Stimulated activated CD4-positive, alpha-beta T cell treated with anti-CD3 and anti-CD28 coated beads, Interleukin-15, amount 100 ng/mL, for 1 hour (primary cell): ENCODE measurements at places on chromosomes 1 and 21.

GRCh38 chr1:58468612-58469011 lies 77.9 kb downstream of the OMA1 start:
- no peak for DNase-seq

GRCh38 chr1:31707711-31708110 lies 3.9 kb upstream of the COL16A1 start:
- DNase-seq, result no peak

DNA sequence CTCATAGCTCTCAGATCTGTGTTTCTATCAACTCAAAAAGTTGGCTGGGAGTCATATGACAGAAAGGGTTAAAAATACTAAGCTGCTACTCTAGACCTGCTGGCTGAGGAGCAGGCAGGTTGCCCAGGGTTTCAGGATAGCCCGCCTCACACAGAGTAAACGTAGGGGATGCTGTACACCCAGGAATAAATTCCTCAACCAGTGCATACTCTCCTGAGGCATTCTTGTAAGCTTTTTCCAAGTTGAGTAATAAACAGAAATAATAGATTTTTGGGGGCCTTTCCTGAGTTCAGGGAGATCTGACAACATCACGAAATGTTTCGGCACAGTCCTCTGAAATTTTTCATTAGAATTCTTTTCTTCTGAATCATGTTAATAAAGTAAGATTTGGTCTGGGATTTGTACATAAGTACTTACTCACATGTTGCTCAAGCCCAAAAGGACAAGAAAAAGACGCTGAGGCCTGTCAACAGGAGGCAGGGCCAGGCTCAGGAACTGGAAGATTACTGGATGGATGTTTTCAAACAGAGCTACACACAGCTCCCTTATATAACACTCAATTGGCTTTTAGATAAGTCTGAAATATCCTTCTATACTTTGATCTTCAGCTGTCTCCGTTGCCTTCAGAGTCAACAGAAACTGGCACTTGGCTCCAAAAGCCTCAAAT lies 41.0 kb downstream of the TGFBR3 start:
- no peak for DNase-seq

DNA sequence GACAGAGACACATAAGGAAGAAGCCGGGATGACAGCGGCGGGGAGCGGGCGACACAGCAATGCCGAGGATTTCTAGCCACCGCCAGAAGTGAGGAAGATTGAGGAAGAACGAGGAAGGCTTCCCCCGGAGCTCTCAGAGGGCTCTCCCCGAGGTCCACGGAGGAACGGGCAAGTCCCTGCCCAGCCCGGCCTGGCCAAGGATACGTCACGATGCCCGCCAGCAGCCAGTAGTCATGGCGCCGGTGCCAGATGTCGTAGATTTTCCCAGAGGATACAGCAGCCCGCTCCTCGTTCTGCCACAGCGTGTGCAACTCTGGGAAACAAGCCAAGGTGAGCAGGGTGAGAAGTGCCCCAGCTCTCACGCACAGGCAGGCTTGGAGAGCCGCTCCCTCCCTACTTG lies 65.9 kb downstream of the KCNAB2 start:
- DNase-seq, result no peak

DNA sequence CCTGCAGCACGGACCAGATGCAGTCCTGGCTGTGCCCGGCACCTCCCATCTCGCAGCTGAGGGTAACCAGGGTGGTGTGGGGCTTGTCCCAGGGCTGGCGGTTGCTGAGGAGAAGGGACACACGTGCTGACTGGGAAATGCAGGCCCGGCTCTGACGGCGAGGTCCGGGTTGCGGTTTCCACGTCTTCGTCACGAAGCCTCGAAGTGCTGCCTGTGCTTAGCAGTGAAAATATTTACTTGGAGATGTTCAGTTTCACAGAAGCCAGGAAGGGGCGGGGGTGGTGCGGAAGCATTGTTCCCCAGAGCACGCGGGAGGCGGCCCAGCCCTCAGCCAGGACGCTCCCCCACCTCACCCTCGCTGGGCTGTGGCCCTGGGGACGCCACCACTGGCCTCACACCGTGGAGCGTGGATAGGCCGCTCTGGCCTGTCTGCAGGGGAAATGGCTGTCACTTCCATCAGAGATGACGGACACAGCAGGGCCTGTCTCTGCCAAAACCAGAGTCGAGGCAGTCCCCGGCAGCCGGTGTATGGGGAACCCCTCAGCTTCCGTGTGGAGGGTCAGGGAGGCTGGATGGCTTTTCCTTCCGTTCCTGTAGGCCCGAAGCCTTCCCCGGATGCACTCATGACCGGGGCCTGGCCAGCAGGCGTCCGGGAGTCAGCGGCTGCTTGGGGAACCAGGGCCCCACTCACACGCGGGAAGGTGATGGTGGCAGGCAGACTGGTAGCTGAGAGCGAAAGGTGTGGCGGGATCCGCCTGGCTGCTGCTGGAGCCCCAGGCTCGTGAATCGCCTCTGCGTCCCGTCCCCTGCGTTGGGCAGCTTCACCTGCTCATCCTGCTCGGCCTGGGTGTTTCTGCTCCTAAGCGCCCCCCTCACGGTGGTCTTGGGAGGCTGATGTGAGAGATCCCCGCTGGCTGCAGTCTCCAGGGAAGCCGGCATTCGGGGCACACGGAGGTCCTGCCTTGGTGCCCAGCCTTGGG lies 14.7 kb upstream of the POFUT2 start:
- peak; percentile 53 for DNase-seq

- no peak for DNase-seq
Measured at GRCh38 chr21:28513428-28513827, 479.2 kb downstream of the LTN1 start.

DNA sequence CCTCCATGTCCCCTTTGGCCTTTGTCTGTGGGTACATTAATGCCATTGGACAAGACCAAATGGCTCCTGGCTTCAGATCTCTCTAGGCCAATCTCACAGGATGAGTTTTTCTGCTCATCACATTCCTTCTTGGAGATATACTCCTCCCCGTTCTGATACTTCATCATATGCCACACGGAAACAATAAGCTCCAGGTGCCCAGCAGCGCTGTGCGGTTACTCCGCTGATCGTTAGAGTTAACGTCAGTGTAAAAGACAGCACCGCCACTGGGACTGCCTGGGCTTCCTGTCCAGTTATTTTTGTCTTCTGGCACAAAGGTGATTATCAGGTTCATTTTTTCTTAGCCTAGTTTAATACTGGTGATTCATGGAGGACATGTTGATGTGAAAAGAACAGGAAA lies 22.5 kb downstream of the CACHD1 start:
- no peak for DNase-seq

DNA sequence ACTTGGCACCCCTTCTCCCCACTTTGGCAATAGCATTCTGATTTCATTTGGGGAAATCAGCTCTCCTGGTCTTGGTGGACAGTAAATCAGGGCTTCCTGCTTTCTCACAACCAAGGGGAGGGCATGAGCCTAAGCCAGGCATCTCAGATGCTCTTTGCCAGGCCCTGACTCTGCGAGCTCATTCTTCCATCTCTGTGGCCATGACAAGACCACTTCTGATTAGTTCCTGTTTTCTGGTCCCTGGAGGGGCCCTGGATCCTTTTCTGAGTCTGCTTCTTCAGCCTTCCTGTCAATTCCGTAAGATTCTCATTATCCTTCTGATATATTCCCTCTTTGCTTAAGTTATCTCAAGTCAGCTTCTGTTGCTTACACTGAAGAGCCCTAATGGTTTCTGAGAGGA lies 210.4 kb downstream of the HIVEP3 start:
- DNase-seq, result no peak

DNA sequence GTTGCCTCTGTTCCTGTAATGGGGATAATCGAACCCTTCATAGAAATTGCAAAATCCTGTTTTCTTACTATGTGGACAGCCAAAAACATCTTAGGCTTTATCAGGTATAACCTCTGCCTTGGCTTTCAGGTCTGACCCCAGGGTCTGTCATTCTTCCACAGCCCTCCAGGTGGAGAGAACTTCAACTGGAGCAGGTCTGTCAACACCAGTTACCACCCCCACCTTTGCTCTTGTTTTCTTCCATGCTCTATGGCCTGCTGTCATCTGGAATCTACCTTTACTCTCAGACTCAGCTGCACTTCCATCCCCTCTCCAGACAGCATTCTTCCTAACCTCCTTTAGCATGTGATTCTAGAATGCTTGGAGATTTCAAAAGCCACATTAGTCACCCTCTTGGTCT lies 10.4 kb upstream of the GJA9 start:
- DNase-seq, result no peak

- DNase-seq, result no peak
Measured at GRCh38 chr1:197838836-197839235, 63.6 kb upstream of the DENND1B start.

DNA sequence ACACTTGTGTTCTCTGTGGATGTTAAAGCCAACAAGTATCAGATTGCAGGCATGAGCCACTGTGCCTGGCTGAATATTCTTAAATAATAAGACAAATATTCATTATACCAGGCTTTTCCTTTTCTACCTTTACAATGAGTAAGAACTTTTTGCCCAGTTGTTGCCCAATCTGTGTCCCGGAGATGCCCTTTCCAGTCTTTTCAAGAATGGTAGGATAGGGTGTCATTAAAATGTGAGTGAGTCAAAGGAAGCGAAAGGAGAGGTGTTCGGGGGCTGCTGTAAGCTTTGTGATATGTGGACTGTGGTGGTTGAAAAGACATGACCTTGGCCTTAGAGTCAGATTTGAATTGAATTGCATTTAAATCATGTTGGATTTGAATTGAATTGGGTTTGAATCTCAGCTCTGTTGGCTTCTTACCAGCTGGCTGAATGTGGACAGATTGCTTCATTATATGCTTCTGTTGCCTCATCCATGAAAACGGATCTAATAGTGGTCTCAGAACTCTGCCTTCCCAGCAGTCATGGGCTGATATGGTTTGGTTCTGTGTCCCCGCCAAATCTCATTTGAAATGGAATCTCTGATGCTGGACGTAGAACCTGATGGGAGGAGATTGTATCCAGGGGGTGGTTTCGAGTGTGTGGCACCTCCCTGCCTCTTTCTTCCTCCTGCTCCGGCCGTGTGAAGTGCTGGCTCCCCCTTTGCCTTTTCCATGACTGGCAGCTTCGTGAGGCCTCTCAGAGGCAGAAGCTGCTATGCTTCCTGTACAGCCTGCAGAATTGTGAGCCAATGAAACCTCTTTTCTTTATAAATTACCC lies 22.7 kb upstream of the AADACL3 start:
- DNase-seq, result no peak

DNA sequence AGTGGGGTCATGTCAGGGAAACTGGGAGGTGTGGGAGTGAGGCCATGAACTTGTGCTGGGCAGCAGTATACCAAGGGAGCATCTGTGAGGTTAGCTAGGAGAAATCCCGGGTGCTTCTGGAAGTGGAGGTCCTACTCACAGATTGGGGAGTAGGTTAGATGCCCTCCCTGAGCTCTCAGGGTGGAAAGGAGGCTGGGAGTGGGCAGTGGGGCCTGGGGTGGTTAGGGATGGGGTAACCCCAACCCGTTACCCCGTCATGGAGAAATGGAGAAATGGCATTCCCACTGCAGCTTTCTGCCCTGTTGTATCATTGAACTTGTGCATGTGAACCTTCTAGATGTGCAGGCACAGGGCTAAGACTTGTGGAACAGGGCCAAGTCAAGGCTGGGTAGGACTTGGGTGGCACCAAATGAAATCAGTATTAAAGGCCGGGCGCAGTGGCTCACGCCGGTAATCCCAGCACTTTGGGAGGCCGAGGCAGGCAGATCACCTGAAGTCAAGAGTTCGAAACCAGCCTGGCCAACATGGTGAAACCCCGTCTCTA lies 27.2 kb downstream of the EXOC8 start:
- no peak for DNase-seq

DNA sequence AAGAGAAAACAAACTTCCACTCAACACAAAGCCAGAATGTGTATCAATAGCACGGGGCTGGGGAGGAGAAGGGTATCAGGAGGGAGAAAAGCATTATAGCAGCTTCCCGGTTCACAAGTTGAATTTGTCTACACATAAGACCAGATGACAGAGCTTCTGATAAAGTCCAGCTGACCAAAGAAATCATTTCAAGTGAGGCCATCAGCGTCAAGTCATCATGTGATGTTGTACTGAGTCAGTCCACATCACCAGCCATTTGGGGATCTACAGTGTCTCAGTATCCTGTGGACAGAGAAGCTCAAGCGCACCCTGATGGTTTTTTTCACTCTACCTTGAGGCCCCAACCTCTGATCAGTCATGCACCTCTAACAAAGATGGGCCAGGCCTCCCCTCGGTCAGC lies 33.0 kb downstream of the SETD4 start:
- no peak for DNase-seq

DNA sequence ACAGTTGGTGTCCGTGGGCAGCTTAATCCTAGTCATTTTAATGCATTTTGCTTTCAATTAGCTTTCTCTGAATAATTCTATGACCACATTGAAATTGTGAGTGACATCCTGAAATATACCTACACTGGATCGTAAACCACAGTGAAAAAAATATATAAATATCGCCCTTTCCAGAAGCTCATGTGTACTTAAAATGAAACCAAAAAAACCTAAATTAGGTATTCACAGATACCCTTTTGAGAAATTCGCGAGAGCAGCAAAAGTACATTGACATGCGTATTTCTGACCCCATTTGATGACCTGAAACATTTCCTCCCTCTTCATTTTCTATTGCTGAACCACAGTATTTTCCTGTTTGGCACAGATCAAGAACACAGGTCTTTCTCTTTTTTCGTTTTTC lies 253.8 kb downstream of the LTN1 start:
- DNase-seq, result no peak

GRCh38 chr1:59215766-59216291 lies 81.1 kb upstream of the FGGY start:
- no peak for DNase-seq

DNA sequence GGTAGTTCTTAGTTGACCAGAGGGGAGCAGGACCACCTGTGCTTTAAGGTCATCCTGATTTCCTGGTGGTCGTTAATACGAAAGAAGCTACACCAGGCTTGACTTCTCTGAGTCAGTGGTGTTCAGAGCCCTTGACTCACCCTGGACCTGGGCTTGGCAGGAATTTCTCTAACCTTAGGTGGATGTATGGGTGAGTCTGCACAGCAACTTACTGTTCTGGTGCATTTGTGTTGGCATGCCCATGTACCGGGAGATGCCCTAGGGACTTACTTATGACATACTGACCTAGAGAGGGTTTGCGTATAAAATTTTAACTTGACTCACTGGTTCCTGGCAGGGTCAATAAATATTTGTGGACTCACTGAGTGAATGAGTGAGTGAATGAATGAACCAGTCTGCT lies 304.6 kb downstream of the DISC1 start:
- no peak for DNase-seq

- DNase-seq, result no peak
Measured at GRCh38 chr1:119648620-119649004, 546 bp upstream of the ZNF697 start.
